ENCODE measurements at places on chromosomes 6 and 20.

GRCh38 chr6:135624402-135625295 lies 127.1 kb upstream of the AHI1 start:
- peak; percentile 61 for DNase-seq

DNA sequence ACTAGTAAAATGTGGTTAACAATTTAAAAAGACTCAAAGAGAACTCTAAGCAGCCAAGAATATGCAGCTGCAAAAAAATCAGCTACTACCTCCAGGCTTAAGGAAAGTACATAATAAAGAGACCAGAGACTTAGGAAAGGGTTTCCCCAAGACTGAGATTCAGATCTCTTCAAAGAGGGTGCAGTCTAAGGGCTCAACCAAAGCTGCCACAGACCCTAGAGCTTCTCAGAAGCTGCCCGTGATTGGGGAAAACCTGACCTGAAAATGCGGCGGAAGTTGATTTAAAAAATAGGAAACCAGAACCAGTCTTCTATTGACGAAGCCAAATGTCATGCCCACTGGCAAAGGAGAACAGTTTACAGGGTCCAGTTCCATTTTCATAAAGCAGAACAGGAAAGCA lies 516.8 kb upstream of the MARCKS start:
- no peak for DNase-seq

- DNase-seq, result no peak
These were observed 4.9 kb upstream of the MLN start for GRCh38 chr6:33808641-33809180.

GRCh38 chr6:25418454-25419052 lies 139.4 kb downstream of the CARMIL1 start:
- peak; percentile 27 for DNase-seq
